ENCODE measurements at places on chromosomes 4 and X.

DNA sequence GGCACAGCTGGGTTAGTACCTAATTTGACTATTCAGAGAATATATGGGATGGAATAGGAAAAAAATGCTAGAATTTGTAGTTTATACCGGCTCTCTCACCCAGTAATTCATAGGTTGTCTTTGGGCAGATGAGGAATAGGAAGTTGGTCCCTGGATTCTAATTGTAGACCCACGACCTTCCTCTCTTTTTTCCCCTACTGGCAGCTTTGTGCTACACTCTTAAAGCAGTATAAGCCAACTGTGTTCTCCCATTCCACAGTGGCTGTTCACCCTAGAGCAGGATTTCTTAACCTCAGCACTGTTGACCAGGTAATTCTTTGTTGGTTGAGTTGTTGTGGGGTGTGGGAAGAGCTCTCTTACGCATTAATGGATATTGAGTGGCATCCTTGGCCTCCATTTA is 92.9 kb downstream of the FNIP2 start:
- DNase-seq = no peak

DNA sequence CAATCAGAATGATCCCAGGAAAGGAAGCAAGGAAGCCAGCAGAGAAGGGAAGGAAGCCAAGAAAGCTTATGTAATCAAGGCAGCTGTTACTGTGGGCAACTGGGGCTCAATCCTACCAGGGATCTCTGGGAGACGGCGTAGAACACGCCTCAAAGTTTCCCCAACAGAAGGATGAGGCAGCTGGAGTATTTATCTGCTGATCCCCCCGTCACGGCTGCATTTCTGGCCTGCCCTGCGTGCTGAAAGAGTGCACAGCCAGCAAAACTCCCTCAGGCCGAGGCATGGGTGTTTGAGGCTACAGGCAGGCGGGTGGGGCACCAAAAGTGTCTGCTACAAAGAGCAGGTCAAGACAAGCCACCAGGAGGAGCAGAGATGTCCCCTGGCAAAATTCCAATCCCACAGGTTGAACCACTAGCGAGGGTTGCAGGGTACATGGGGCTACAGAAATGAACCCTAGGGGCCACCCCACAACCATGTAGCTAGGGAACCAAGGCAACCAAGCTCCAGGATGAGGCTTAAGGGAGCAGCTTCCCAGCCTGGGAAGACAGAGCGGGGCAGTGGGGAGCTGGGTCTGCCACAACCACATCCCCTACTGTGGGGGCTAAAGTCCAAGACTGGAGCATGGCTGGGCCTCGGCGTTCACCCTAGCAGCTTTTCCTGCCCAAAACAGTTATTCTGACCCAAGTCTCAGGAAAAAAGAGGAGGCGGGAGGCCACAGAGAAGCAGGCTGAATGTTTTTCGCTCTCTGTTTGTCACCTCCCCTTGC is 113.4 kb downstream of the BCOR start:
- DNase-seq = no peak

DNA sequence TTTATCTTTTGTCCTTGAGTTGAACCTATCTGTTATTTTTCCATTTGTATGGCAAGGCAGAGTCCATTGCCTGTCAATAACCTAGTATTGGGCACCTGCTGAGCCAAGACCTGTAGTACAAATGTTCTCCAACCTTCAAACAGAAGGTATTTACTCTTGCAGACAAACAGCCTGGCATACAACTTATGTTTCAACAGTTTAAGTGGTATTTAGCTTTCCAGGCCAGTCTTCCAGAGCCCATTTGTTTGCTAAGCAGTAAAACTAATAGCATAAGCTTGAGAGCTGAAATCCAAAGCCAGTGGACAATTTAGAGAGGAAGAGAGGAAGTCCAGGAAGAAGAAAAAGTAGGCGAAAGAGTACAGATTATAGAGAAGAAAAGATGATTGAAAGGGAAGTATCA is 979.3 kb downstream of the GLUD2 start:
- no peak for DNase-seq

DNA sequence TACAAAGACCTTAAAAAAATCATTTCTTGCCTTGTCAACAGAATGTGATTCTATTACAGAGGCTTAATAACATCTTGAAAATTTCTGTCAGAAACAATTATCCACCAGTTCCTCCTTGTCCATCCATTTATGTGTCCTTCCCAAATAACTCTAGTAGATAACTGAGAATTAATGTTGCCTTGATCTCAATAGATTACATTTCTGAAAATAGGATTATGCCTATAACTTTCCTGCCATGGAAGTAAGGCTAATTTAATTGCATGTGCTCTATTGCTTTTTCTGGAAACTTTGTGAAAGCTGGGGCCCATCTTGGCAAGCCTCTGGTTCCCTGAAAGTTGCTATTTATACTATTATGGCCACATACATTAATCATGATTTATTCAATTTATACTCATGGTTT is 76.2 kb upstream of the UNC5C start:
- DNase-seq = no peak

GRCh38 chr4:19152264-19152663 is 1099.4 kb upstream of the SLIT2 start:
- DNase-seq = no peak

DNA sequence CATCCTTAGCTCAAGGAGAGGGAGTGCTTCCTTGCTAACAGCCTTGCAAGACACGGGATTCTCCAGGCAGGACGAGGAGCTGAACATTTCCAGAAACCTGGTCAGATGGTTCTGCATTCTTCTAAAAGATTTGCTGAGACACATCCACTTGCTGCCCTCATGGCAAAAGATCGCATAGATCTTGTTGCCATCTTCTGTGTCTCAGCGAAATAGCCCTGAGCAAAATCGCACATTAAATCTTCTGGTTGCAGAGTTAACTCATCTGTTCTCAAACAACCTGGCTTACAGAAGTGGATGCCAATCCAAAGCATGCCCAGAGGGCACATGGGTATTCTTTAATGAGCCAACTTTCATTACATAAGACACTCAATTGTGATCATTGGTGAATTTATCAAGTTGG is 167.5 kb downstream of the PRKX start:
- DNase-seq = no peak

DNA sequence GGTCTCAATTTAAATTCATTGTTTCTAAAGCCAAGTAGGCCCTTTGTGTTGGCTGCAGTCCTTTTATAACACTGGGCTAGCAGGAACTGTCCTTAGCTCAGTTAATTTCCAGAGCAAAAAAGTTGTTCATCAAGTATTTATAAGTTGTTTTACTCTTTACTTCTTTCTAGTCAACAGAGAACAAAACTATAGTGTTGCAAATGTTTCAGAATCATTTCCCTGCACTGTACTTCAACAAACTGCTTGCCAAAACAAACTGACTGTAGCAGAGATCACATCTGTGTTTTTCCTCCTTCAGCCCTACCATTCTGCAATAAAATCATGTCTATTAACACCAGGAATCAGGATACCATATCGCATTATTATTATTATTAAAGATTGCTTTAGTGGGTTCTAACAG is 168.5 kb upstream of the SH3RF1 start:
- no peak for DNase-seq

- DNase-seq = no peak
Observed at GRCh38 chr4:95188701-95189370, 359.9 kb downstream of the UNC5C start.

DNA sequence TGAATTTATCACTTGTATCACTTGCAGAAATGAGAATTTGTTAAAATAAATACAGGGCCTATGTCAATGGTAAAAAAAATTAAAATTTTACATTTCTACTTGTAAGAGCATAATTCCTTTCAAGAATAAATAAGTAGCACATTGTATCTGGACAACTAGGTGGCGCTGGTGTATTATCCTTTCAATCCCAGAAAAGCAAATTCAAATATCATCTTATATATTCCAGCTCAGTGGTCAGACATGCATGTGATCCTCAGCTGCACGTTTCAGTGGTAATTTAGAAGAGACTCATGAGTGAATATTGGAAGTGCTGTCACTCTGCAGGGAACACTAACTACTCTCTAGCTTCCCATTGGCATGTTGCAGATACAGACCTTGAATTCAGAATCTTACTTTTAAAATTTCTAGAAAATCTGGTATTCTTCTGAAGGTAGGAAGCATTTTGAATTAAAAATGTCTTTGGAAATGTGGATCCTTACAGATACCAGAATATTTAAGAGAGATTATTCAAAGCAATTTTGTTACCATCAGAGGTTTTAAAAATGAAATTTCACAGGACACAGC is 1414.7 kb upstream of the TENM3 start:
- DNase-seq = peak; percentile 80

DNA sequence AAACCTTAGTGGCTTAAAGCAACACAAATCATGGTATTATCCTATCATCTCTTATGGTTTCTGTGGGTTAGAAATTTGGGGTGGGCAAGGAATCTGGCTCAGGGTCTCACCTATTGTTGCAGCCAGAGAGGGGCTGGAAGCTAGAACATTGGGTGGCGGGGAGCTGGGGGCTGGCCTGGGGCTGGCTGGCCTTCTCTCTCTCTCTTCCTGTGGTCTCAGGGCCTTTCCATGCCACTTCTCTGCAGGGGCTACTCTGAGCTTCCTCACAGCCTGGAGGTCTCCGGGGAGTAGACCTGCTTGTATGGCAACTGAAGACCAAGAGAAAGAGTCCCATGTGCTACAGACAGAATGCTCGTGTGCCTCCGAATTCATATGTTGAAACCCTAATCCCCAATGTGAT is 10.7 kb upstream of the XPNPEP2 start:
- DNase-seq = no peak

DNA sequence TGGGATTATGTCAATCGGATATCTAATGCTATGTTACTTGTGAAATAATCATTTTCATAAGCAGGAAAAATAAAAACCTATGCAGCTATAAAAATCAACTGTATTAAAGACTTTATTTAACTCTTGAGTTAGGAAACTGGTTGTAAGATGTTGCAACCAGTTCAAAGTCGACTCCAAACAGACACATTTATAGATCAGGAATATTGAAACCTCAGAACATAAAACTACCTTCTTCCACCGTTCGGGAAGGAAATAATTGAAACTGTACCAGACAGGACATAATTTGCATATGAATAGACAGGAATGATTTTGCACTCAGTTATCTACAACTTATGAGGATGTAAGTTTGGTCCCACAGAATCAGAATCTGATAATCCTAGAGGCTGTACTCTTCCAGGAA is 181.8 kb upstream of the STS start:
- no peak for DNase-seq

- no peak for DNase-seq
Observed at GRCh38 chr4:34628471-34628870, 1615.8 kb downstream of the ARAP2 start.

DNA sequence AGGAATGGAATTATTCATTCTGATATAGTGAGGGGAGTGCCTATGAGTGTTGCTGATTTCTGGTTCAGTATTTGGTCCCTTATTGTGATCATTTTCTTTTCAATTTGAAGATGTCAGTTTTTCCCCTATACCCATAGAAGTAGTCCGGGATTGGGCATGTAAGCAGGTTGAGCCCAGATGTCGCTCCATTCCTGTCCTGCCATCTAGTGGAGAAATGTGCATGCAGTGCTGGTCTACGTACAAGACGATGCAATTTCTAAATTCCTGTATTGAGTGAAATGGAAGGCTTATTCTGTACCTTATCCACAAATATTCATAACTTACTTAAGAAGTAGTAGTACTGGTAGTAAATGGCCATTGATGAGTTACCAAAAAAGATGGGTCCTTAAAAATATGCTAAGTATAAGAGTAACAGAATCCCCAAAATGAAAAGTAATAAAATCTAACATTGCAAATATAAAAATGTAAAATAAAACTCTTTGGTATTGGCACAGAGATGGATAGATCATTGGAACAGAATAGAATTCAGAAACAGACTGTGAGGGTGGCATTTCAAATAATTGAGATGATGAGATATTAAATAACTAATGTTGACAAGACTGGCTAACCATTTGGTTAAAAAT is 60.9 kb downstream of the UGT8 start:
- peak; percentile 72 for DNase-seq

- DNase-seq = no peak
Observed at GRCh38 chr4:128255906-128256305, 31.7 kb downstream of the PGRMC2 start.

DNA sequence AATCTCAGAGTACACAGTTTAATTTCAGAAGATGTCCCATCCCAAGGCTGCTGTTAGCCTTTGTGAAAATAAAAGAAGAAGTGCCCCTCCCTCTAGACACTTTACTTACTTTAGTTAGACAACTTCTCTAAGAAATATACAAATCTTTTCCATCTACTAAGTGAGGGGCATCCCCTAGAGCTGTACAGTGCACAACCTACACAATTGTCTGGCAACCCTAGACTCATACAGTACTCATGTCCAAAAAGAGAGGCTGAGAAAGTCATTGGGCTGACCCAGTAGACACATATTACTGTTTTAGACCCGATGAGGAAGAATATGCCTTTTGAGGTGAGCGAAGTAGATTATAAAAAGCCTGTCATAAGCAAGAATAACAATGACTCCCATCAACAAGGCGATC is 297.6 kb downstream of the IDS start:
- no peak for DNase-seq

DNA sequence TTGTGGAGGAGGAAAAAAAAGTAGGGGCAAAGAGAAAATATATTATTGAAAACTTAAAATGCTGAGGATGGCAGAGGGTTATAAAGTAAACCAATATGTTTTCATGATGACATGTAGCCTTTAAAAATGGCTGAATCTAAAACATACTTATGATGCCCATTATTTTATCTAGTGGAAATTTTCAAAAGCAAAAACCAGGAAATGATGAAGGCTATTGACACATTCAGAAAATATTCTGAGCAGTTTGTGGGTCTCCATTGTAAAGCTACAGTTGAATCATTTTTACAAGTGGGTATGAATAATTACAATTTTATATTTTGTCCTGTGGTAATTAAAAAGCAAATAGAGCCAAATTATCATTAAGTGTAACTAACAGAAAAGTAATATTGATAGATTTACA is 10.7 kb downstream of the PLS3 start:
- DNase-seq = no peak

- DNase-seq = no peak
Observed at GRCh38 chr4:118774321-118774720, 61.6 kb downstream of the SEC24D start.

- DNase-seq = no peak
Observed at GRCh38 chrX:101774340-101774739, 114.7 kb upstream of the ARMCX2 start.

DNA sequence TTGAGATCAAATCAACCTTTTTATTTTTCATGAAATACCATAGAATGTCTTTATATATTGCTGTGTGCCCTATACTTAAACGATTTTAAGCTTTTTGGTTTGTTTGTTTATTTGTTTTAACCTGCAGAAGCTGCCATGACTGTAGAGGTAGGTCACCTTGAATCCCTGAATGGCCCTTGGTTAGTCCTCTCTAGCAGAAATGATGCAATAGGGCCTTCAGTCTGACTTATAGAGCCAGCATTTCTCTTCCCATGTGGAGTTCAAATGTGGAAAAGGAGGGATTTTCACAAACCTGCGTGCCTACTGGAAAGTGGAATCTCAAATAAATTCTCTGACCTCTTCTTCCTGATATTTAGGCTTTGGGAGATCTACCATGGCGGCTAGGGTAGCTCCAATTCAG is 327.9 kb downstream of the MAPK10 start:
- DNase-seq = no peak

DNA sequence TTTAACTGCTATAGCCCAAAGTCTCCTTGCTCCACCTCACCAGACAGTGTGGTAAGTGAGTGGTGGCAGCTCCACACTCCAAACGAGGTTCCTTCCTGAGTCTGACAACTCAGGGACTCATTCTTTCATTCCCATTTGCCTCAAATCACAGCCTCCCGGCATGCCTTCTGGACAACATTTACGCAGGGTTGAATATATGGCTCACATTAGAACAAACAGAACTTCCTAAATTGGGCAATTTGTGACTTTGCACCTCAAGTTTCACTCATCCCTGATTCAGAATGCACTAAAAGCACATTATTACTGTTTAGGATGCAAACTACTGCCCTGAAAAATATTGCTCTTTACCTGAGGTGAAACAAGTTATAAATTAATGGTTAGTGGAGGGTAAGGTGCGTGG is 224.6 kb upstream of the PPARGC1A start:
- no peak for DNase-seq
